Erythroblast (primary cell): ENCODE measurements at places on chromosomes 6 and 20.

DNA sequence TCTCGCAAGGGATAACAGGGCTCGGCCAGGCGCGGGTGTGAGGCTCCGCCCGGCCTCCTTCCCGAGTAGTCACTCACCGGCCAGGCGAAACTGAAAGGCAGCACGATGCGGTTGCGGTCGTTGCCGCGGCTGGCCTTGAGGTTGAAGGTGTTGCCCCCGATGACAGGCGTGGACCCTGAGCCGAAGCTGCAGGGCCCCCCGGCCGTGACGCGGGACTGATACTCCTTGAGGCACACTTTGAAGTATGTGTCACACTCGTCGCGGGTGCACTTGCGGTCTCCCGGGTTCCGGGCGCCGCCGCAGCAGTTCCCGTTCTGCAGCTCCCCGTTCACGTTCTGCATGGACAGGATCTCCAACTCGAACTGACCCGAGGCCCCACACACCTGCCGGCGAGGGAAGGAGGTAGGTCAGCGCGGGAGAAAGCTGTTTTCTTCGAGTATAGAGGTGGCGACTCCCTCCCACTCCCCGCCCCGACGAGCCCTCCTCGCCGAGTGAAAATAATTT, 1.1 kb downstream of the JAG1 start:
- peak; percentile 61 for DNase-seq

GRCh38 chr6:51995214-51995755, 92.1 kb downstream of the PKHD1 start:
- no peak for DNase-seq

DNA sequence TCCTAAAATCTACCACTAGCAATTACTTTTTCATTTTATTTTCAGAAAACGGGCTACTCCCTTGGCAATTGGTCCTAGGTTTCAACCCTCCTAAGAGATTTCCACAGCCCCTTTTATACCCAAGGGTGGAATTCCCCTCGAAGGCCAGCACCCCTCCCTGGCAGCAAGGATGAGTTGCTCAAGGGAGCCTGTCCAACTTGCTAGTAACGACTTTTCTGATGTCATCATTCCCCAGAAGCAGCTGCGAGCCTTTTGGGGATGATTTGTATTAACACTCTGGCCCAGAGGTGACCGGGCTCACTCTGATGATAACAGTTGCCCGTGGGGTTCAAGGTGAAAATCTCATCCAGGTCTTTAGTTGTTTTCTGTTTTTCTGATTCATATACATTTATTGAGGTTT, 30.7 kb upstream of the NAA20 start:
- no peak for DNase-seq

DNA sequence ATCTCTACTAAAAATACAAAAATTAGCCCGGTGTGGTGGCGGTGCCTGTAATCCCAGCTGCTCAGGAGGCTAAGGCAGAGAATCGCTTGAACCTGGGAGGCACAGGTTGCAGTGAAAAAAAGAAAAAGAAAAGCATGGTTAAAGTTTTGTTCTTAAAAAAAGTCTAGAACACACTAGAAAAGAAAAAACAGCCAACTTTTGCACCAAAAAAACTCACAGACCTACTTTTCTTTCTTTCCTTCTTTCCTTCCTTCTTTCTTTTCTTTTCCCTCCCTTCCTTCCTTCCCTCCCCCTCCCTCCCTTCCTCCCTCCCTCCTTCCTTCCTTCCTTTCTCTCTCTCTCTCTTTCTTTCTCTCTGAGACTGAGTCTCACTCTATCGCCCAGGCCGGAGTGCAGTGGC, 204.4 kb downstream of the BTBD9 start:
- no peak for DNase-seq

GRCh38 chr6:156899532-156900135, 122.5 kb downstream of the ARID1B start:
- no peak for DNase-seq

DNA sequence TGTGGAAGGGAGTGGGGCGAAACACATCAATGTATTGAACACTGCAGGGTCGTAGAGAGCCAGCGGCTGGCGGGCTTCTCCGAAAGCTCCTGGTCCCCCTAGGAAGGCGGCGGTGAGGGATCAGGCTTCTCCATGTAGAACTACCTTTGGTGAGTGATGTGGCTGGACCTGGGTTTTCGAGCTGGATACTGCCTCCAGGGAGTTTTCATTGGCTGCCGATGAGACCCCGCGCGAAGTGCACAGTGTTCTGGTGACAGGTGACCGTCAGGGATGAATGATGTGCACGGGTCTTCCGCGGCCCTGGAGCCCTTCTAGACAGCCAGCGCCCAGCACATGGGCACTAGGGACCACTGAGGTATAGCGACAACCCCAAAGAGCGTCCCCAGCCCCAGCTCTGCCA, 16.4 kb downstream of the ABT1 start:
- no peak for DNase-seq

DNA sequence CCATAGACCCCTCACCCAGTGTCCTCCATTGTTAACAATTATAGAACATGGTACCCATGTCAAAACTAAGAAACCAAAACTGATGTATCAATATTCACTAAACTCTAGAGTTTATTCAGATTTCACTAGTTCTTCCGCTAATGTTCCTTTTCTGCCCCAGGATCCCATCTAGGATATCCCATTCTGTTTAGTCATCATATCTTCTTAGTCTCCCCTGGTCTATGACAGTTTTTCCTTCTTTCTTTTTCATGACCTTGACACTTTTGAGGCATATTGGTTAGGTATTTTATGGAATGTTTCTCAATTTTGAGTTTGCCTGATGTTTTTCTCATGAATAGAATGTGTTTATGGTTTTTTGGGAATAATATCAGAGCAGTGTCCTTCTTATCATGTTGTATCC, 146.7 kb downstream of the SCML4 start:
- DNase-seq, result no peak

- DNase-seq, result no peak
Measured at GRCh38 chr20:6467562-6467961, 299.9 kb upstream of the BMP2 start.

- DNase-seq, result no peak
Measured at GRCh38 chr6:77425216-77425615, 38.1 kb downstream of the HTR1B start.

DNA sequence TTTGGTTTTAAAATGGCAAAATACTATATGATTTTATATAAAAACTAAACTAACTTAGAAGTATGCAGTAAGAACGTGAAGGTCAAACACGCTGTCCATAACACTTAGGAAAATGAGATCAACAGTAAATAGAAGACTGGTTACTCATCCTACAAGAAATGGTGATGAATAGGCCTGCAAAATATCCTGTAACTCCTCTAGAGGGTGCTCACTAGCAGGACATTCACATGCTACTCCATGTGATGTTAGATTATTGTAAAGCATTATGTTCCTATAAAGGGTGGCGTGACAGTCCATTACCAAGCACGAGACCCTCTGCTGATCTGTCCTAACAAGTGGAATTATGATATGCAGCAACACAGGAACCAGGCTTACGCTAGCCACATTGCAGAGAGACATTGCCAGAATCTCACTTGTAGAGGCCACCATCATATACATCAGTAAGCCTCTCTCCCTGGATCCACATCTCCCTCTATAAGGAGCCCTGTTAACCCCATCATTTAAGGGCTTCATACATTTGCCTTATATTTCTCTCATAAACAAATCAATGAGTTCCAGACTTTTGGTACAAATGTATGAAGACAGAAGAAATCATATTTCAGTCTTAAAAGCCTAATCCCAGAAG, 18.0 kb upstream of the DEFB129 start:
- peak; percentile 62 for DNase-seq

GRCh38 chr6:114195027-114195365, 147.8 kb downstream of the HS3ST5 start:
- no peak for DNase-seq

DNA sequence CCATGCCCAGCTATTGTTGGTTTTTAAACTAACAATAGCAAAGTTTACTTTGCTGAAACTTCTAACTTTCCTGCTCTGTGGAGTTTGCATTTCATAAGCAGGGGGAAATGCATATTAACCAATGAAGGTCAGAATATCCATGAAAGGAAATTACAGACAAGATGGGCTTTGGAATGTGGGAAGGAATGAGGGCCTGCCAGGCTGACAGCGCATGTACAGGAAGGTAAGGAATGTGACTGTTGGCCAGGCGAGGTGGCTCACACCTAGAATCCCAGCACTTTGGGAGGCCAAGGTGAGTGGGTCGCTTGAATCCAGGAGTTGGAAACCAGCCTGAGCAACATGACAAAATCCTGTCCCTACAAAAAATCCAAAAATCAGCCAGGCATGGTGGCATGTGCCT, 49.6 kb downstream of the CDK5RAP1 start:
- no peak for DNase-seq

DNA sequence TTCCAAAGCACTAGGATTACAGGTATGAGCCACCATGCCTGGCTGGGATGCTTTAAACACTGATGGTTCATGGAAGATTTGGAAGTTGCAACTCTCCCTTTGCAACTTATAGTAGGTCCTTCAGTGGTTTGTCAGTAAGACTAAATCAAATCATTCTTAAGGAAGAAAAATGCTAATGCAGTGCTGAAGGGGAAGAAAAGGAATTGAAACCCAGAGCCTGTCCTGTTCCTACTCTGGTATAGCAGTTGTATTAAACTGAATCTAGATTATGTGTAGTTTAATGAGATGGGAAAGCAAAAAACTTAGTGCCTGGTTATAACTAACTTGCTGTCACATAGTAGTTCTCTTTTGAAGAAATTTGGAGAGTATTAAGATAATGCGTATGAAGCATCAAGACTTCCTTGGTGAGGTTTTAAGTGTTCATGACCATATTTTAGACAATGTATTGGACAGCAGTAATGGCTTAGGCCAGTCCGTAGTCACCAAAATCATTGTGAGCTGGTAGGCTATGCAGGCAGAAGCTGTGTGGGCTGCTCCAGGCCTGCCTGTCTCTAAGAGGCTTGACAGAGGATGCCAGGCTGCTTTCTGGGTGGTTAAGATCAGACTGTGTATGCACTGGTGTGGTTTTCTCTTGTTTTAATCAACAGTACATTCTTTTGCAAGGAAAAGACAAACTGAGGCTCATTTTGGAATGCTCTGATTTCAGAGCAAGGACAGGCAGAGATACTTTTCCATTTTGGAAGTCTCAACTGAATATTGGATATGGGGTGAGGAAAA, 14.0 kb downstream of the PAQR8 start:
- no peak for DNase-seq

- DNase-seq, result no peak
Measured at GRCh38 chr6:149031201-149031858, 284.5 kb downstream of the UST start.

GRCh38 chr6:41028561-41029412, 10.2 kb downstream of the UNC5CL start:
- no peak for DNase-seq

- DNase-seq, result no peak
Measured at GRCh38 chr20:49951151-49951550, 15.0 kb downstream of the RNF114 start.

DNA sequence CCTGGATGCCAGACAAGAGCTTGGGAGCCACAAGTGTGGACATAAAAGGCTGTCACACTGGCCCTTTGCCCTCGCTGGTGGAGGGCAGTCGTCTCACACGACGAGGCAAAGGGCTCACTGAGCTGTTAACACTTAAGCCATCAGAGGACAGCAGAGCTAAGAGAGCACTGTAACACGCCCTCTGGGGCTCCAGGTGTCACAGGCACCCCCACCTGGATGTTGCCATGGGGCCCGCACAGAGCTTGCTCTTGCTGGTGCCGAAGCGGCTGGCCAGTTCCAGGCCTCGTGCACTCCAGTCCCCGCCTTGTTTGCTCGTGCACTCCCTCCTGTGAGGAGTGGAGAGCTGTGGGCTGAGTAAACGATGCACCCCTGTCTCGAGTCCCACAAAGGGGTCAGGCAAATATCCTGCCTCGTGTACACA, 37.4 kb downstream of the SLC35D3 start:
- peak; percentile 8 for DNase-seq

- DNase-seq, result no peak
Measured at GRCh38 chr6:292506-293192, 362 bp downstream of the DUSP22 start.

DNA sequence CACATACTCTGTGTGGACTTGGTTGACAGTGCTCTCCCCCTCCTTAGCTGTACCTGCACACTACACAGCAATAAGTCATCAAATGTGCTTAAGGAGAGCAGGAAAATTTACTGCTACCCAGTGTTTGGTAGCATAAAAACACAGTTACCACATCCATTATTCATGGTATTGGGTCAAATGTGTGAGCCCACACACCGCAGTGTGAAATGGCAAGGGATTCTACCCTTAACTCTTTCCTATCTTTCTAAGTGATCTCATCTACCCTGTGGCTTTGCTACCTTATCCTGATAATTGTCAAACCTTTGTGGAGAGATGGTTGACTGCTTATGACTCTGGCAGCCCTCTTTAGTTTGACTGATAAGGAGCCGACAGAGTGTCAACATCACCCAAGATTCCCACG, 47.6 kb downstream of the STX11 start:
- DNase-seq, result no peak

- no peak for DNase-seq
Measured at GRCh38 chr6:42279966-42280629, 62.4 kb upstream of the MRPS10 start.

DNA sequence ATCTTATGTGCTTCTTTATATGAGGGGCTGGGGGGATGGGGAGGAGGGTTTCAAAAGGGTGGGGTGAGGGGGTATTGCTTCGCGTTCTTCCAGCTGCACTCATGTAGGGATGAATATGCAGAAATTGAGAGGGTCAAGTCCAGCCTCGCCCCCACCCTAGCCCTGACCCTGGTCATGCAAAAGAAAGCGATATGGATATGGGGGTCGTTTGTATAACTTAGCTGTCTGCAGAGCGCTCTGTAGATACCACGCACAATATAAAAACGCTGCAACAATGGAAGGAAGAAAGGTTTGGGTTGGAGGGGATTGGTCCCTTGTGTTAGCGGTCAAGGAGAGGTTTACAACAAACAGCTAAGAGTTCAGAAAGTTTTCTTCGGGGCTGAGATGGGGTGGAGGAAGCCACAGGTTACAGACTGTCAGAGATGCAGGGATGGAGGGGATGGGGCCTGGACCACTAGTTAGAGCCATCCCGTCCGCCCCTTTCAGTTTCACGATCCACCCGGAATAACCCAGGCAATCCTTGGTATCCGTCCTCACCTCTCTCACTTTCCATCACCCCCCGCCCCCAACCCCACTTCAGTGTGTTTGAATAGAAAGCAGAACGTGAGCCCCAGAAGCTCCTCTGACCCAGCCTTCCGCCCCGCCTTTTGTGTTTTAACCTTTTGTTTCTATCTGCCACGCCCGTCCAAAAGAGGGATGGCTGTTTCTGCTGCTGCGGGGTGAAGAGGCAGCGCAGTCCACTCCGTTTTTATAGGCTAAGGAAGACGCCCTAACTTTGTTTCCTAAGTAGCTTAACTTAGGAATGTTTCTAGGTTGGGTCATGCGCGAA, 73.5 kb downstream of the SOX4 start:
- no peak for DNase-seq

- DNase-seq, result no peak
Measured at GRCh38 chr6:63640062-63640461, 4.5 kb downstream of the PHF3 start.

- no peak for DNase-seq
Measured at GRCh38 chr6:63492476-63492875, 79.8 kb upstream of the LOC128125822 start.

DNA sequence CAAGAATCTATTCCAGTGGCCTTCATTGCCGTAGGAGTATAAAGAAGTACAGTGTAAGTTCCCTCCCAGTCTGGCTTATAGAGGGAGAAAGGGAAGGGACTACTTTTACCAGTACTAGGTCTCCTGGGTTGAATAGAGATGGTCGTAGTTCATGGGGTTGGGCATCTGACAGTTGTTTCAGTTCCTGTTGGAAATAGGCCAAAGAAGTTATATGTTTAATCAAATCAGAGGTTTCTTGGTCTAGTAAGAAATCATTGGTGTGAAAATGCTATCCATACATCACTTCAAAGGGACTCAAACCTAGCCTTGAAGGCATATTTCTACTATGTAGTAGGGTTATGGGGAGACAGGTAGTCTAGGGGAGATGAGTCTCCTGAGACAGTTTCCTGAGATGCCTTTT, 45.6 kb upstream of the MAN1A1 start:
- no peak for DNase-seq
